ENCODE measurements at places on chromosomes 11 and 22.

DNA sequence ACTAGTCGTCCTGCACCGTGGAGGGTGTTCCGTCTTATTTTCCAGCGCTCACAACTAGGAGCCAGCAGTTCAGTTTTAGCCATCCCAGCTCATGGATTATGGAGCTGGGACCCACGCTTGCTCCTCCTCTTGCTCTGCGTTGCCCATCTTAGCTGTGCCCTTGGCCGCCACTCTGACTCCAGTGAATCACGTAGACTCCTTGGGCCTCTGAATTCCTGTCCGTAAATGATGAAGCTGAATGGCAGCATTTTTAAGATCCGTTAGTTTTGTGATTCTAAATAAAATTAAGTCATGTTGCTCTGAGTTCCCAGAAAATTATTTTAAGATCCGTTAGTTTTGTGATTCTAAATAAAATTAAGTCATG is 23.8 kb downstream of the BCR start:
- no peak for DNase-seq

GRCh38 chr11:111527279-111527678 is 12.7 kb downstream of the HOATZ start:
- DNase-seq = no peak

- DNase-seq = no peak
Measured at GRCh38 chr11:78613378-78613813, 38.7 kb upstream of the NARS2 start.

- no peak for DNase-seq
Measured at GRCh38 chr22:29877620-29878019, 5.4 kb upstream of the MTMR3 start.

- DNase-seq = peak; percentile 28
Measured at GRCh38 chr11:43585877-43586608, 94.5 kb upstream of the HSD17B12 start.

- DNase-seq = no peak
Measured at GRCh38 chr11:73410627-73411026, 34.4 kb downstream of the RELT start.

- no peak for DNase-seq
Measured at GRCh38 chr22:25554689-25555088, 9.8 kb upstream of the GRK3 start.

- no peak for DNase-seq
Measured at GRCh38 chr11:72328366-72329224, 84.6 kb upstream of the PHOX2A start.

GRCh38 chr22:17578136-17578754 is 14.9 kb downstream of the SLC25A18 start:
- no peak for DNase-seq
